ENCODE measurements at places on chromosomes 12 and 14.

DNA sequence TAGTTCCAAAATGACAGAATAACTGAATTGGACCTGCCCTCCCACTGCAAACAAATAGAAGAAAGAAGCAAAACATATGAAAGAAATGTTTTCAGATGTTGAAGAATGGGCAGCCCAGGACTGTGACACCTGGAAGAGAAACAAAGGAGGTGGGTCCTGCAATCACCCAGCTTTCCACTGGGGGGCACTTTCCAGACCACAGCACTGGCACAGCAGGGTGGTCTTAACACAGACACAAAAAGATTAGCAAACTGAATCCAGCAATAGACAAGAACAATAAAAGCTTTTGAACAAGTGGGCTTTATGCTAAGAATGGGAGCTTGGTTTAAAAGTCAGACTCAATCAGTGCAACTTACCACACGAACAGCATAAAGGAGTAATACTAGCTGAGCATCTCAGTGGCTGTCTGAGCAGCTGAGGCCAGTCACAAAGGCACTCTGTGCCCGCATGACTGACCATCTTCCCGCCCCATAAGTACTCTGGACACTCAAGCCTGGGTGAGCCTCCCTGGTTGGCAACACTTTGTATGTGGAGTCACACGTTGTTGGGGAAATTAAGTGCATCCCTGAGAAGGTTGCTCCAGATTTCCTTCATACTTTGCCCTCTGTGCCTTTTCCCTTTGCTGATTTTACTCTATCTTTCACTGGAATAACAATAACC is 27.7 kb downstream of the JKAMP start:
- DNase-seq: no peak

GRCh38 chr14:91387169-91387835 is 30.3 kb downstream of the CCDC88C start:
- DNase-seq: no peak

GRCh38 chr14:71358209-71358931 is 451.1 kb downstream of the PCNX1 start:
- DNase-seq: no peak

DNA sequence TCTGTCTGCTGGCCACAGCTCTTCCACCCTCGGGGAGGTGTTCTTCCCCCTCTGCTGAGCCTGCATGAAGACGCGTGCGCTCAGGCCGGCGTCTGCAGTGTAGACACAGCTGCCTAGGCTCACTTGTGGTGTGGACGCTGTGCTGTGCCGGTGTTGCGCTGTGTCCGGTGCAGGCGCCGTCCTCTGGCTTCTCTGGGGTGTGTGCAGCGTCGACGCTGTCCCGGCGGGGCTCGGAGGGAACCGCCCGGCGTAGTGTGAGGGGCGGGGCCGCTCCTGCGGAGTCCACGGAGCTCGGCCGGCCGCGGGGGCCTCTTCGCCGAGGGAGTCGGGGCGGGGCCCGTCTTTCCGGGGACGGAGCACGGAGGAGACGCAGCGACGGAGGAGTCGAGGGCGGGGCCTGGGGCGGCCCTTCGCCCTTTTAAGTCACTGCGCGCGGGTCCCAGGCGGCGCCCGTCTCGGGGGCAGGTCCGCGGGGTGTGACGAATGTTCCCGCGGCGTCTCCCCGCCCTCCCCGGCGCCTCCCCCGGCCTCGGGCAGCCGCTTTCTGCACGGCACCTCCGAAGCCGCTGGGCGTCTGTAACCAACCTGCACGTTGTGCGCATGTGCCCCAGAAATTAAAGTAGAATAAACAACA is 45.2 kb downstream of the NOC4L start:
- DNase-seq: peak; percentile 94

Data from activated CD4-positive, CD25-positive, alpha-beta regulatory T cell (primary cell).